ENCODE measurements at places on chromosomes 4 and X. TPM values are rescaled to one million over a fixed set of nuclear protein-coding genes. Genes with fewer than 3 reads are reported as not detected.

Gene TLR3
- 0.54 TPM for total RNA-seq

DNA sequence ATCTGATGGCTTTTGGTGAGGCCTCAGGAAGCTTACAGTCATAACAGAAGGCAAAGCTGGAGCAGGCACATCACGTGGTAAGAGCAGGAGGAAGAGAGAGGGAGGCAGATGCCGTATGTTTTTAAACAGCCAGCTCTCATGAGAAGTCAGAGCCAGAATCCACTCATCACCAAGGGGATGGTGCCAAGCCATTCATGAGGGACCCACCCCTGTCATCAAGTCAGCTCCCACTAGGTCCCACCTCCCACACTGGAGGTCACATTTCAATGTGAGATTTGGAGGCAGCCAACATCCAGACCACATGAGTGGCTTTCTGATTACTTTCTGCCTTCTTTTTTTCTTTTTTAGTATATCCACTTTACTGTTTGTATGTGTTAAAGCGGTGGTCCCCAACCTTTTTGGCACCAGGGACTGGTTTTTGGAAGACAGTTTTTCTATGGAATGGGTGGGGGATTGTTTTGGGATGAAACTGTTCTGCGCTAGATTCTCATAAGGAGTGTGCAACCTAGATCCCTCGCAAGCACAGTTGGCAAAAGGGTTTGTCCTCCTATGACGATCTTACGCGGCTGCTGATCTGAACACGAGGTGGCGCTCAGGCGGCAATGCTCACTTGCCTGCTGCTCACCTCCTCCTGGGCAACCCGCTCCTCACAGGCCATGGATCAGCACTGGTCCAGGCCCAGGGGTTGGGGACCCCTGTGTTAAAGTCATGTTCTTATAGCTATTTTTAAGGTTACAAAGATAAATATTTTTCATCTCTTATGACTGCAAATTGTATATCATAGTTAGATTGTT is 61.7 kb downstream of the SLIT2 start:
- no peak overlapping the region for H3K27ac ChIP-seq
- no peak for DNase-seq
- no peak overlapping the region for H3K4me3 ChIP-seq
- H3K27me3 ChIP-seq: no peaks in the 10 kb centered on the region
- H3K36me3 ChIP-seq: no peaks in the 10 kb centered on the region
- H3K4me1 ChIP-seq: peaks cover 28% of the 10 kb centered on the region

- no peaks in the 10 kb centered on the region for H3K4me1 ChIP-seq
- H3K27me3 ChIP-seq: no peaks in the 10 kb centered on the region
- no peaks in the 10 kb centered on the region for H3K36me3 ChIP-seq
- H3K4me3 ChIP-seq: no peak overlapping the region
Measured at GRCh38 chr4:99507762-99508161, 3.1 kb upstream of the C4orf17 start.

GRCh38 chr4:139015948-139016471 is 429 bp downstream of the NOCT start:
- peak overlapping the region; percentile 97 for H3K4me3 ChIP-seq
- peak; percentile 61 for DNase-seq
- H3K27ac ChIP-seq: peak overlapping the region; percentile 95
- H3K36me3 ChIP-seq: no peaks in the 10 kb centered on the region
- peaks cover 46% of the 10 kb centered on the region for H3K4me1 ChIP-seq

GRCh38 chr4:168317621-168318020 is 931 bp downstream of the DDX60 start:
- 0 out of 2 replicates have a peak, but pooled peaks cover 7% of the 10 kb centered on the region for H3K4me1 ChIP-seq
- no peaks in the 10 kb centered on the region for H3K27me3 ChIP-seq
- H3K36me3 ChIP-seq: no peaks in the 10 kb centered on the region

DNA sequence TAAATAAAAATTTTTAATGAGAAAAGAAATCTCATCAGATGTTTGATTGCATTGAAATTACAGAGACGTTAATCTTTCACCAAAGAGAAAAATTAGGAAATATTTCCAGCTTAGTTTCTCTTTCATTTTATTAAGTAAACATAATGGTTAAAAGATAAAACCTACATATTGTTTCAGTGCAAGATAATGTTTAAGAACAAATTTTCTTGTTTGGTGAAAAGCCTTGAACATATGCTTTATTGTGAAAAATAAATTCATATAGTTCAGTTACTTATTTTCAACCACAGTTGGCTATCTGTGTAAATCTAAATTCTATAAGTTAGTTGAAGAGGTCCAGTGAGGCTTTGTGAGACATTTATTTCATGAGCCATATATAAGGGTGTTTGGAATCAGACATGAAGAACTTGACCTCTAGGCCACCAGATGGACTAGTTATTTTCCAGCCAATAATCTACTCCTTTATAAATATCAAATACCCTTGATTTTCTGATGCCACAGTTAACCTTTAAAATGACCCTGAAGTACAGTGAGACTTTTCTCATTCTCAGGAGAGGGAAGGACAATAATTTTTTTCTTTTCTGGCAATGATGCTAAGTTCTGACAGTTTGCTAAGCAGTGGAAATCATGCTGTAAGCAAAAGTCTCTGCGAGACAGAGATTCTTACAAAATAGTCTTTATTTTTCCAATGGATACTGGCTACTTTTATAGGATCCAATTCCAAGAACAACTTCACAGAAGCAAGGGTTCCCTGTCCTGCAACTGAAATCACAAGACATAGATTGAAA is 2.5 kb downstream of the ARSJ start:
- H3K36me3 ChIP-seq: 0 out of 2 replicates have a peak, but pooled peaks cover 6% of the 10 kb centered on the region
- H3K4me3 ChIP-seq: peak overlapping the region; percentile 89
- peaks cover 27% of the 10 kb centered on the region for H3K4me1 ChIP-seq
- peak overlapping the region; percentile 80 for H3K27ac ChIP-seq
- peak; percentile 38 for DNase-seq

DNA sequence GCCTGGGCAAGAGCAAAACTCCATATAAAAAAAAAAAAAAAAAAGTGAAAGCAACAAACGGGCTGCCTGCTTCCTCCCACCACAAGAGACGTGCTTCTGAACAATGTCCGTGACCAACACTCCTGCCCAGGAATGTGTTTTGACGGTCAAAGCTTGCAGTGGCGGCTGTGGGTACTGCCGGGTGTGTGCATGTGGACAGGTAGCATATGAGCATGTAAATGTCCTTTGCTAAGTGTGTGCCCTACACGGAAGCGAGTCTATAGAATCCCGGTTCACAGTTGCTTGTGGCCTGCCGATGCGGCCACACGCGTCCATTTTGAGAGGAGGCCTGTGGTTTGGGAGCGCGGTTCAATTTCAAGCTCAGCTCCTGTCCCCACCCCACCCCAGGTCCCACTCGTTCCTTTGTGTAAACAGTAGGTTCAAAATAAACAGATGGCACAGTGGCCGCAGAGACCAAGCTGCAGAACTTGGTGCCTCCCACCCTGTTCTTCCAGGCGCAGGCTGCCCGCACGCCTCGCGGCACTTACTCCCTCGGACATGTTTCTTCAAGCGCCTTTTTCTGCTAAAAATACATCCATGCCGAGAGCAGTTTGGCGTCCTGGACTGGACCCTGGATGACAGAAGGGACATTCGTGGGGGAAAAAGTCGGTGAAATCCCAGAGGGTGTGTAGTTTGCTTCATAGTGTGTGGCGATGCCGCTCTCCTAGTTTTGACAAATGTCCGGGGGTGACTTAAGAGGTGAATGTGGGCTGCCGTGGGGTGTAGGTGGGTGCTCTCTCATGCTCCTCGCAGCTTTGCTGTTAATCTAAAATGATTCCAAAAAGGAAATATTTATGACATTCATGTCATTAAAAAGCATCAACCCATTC is 11.5 kb upstream of the NKX1-1 start:
- peaks cover 37% of the 10 kb centered on the region for H3K27me3 ChIP-seq
- no peaks in the 10 kb centered on the region for H3K4me1 ChIP-seq

GRCh38 chr4:136939781-136940180 is 592.5 kb downstream of the PCDH18 start:
- H3K36me3 ChIP-seq: no peaks in the 10 kb centered on the region
- H3K27ac ChIP-seq: no peak overlapping the region
- H3K4me3 ChIP-seq: no peak overlapping the region
- peak; percentile 7 for DNase-seq
- no peaks in the 10 kb centered on the region for H3K27me3 ChIP-seq
- no peaks in the 10 kb centered on the region for H3K4me1 ChIP-seq

Gene ZFP92
- total RNA-seq: not detected

DNA sequence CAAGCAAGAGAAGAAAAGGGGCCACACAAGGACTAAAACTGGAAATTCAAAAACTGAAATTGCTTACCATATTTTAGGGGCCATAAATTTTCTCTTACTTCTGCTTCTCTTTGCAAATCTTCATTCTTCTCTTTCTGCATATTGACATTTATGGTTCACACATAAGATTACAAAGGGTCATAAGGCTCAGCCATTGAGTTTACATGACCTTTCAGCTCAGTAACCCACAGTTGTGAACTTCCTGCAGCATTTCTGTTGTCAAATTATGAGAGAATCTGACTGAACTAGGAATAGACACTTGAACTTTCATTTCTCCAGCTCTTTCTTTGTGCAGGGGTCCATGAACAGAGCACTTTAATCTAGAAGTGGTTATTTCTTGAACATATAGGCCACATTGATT is 434.8 kb upstream of the CT83 start:
- no peak overlapping the region for H3K4me3 ChIP-seq
- DNase-seq: no peak
- no peaks in the 10 kb centered on the region for H3K4me1 ChIP-seq
- H3K36me3 ChIP-seq: no peaks in the 10 kb centered on the region

DNA sequence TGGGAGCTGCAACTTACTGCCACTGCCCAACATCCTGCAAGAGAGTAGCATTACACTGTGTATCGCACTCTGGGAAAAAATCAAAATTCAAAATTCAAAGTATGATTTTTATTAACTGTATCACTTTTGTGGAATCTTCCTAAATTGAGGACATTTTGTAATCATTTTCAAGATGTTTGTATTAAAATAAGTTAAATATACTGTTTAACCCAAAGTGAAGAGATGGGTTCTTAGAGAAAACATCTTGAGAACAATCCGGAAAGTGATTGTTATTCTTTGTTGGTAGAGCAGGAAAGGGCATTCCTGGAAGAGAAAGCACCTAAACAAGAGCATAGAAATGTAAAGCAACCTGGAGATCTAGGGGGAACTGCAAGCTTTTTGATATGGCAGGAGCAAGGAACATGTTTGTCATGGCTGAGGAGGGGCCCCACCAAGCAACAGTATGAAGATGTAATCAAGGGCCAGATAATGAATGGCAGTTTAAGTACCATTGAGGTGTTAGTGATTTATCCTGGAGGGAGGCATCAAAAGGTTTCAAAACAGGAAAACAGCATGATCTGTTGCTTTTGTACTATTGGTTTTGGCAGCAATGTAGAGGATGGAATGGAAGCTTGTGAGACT is 14.1 kb upstream of the SEC24D start:
- H3K4me1 ChIP-seq: peaks cover 7% of the 10 kb centered on the region
- H3K36me3 ChIP-seq: no peaks in the 10 kb centered on the region
- H3K27me3 ChIP-seq: no peaks in the 10 kb centered on the region
- H3K27ac ChIP-seq: no peak overlapping the region
- DNase-seq: no peak

Gene UBE2A
- 51.0 TPM for total RNA-seq

DNA sequence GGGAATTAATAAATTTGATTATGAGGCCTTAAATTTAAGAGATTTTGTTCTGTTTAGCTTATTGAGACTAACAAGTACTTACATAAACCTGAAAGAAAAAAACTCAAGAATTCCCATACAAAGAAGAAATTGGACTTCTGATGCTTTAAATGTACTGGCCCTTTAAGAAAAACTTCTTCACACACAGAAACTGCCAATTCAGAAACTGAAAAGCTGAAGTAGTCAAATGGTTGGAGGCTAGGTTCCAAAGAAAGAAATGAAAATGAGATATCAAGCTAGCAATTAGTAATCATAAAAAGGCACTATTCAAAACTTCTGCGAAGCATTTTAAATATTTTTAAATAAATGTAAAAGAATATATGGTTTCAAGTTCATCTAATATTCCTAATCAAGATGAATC is 151.3 kb downstream of the THOC2 start:
- H3K36me3 ChIP-seq: no peaks in the 10 kb centered on the region
- no peak for DNase-seq
- no peaks in the 10 kb centered on the region for H3K4me1 ChIP-seq
- no peaks in the 10 kb centered on the region for H3K27me3 ChIP-seq

- H3K27me3 ChIP-seq: no peaks in the 10 kb centered on the region
- H3K36me3 ChIP-seq: no peaks in the 10 kb centered on the region
- no peak overlapping the region for H3K27ac ChIP-seq
- no peaks in the 10 kb centered on the region for H3K4me1 ChIP-seq
- peak; percentile 10 for DNase-seq
- H3K4me3 ChIP-seq: no peak overlapping the region
Measured at GRCh38 chrX:107154787-107155620, 36.4 kb upstream of the RBM41 start.

DNA sequence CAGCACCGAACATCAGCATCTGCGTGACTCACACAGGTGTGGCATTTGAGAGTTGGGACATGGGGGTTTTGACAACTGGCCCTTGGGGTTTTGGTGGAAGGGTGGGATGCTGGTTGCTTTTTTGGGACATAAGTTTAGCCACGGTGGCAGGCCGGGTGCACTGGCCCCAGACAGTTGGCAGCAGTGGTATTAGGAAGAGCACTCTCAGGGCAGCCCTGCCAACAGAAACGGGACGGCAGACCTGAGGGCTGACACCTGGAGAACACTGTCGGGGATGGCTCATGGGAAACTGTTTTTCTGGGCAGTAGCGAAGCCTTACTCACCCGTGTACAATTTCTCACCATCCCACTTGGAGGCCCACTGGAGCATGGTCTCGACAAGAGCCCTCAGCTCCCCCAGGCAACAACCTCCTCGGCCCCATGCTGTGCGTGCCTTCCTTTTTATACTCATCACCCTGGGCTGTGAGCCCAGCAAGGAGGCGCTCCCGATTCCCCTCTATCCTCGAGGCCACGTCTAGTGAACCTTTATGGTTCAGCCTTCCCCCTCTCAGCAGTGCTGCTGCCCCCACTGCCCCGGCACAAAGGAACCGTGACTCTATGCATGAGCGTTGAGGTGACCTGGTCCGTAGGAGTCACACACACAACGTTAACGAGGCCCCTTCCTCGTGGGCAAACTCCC is 30.6 kb downstream of the WDR1 start:
- H3K36me3 ChIP-seq: peaks cover 92% of the 10 kb centered on the region
- H3K27me3 ChIP-seq: no peaks in the 10 kb centered on the region
- no peak overlapping the region for H3K27ac ChIP-seq
- H3K4me1 ChIP-seq: no peaks in the 10 kb centered on the region
- no peak overlapping the region for H3K4me3 ChIP-seq

DNA sequence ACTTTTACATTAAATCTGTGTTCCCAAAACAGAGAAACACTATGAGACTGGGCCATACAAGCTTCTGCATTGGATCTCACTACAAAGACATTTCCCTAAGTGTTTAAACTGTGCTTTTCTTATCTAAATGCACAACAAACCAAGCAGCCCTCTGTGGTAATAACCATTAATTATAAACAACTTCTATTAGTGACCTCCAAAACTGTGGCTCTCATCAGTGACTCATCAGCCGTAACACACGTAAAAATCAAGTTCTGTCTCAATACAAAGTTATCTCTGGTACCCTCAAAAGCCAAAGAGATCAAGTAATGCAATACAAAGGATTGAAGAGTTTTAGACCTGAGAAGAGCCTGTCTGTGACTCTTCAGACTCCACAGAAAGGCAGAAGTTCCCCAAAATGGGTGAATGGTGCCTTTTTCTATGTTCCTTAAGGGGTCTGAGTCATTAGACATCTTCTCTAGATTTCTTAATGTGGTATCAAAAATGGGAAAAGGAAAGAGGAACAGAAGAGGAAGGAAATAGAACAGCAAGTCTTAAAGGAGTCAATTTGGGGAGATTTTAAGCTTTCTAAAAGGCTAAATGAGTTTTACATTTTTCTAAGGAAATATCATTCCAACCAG is 189.8 kb upstream of the PPP1R2C start:
- H3K4me1 ChIP-seq: no peaks in the 10 kb centered on the region
- no peak overlapping the region for H3K4me3 ChIP-seq
- no peak overlapping the region for H3K27ac ChIP-seq
- no peak for DNase-seq
- H3K27me3 ChIP-seq: no peaks in the 10 kb centered on the region
- H3K36me3 ChIP-seq: no peaks in the 10 kb centered on the region
